ENCODE measurements at places on chromosomes 2 and 18. TPM values are rescaled to one million over a fixed set of nuclear protein-coding genes. Genes with fewer than 3 reads are reported as not detected.

The LIMS4 gene
- total RNA-seq, result 0.10 TPM

The PRSS56 gene
- total RNA-seq, result not detected

The SPATA3 gene
- total RNA-seq, result not detected

The ASXL3 gene
- total RNA-seq, result not detected

The TCF23 gene
- not detected for total RNA-seq

The CCDC150 gene
- total RNA-seq, result 4.4 TPM

GRCh38 chr2:18701546-18701945 is 112.2 kb upstream of the NT5C1B start:
- no peak for DNase-seq

- no peak for DNase-seq
Observed at GRCh38 chr2:39178756-39179155, 57.9 kb upstream of the SOS1 start.

- DNase-seq, result no peak
Observed at GRCh38 chr2:226915846-226916360, 80.0 kb downstream of the RHBDD1 start.

DNA sequence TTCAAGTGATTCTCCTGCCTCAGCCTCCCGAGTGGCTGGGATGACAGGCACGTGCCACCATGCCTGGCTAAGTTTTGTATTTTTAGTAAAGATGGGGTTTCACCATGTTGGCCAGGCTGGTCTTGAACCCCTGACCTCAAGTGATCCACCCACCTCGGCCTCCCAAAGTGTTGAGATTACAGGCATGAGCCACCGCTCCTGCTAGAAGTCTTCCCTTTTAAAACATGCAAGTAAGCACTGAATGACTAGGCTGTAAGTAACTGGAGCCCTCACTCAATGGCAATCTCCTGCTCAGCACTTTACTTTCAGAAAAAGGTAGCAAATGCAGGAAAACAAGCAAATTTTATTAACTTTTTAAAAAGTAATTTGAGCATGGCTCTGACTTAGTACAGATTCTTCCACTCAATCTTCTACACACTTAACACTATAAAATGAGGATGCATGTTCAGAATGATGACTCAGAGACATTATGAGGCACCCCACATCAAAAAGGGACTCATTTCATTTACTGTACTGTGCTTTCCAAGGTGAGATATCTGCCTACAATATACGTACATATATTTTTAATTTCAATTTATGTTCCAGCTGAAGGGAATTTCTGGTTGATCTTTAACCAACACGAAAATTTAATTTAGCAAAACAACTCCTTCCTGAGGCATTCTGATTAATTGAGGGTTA is 6.6 kb upstream of the NCK2 start:
- DNase-seq, result peak; percentile 21

GRCh38 chr2:164840458-164840929 is 1.1 kb downstream of the COBLL1 start:
- no peak for DNase-seq

- DNase-seq, result no peak
Observed at GRCh38 chr2:136297994-136298393, 180.0 kb upstream of the CXCR4 start.

GRCh38 chr2:134502104-134502503 is 216.7 kb downstream of the TMEM163 start:
- no peak for DNase-seq

GRCh38 chr2:110667071-110667470 is 10.8 kb downstream of the BUB1 start:
- no peak for DNase-seq

DNA sequence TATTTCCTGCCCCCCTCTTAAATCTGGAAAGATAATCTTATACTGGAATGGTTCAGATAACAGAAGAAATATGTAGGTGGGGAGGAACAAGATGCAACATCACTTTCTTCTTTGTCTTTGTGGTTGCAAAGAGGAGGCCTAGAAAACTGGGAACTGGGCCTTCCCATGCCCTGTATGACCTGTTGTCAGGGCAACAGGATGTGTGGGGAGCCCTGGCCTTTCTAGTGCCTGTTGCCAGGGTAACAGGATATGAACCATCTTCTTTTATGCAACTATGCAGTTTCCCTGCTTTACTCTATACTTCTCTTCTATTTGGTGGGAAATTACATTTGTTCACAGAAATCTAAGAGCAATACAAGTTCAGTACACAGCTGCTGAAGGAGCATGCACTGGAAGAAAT is 79.8 kb upstream of the PDE1A start:
- no peak for DNase-seq

All from A172 (cell line).